NCI-H1930 (cell line): ENCODE measurements at places on chromosomes 3 and 15.

- no peak for DNase-seq
Measured at GRCh38 chr15:80060356-80061006, 1.0 kb downstream of the ZFAND6 start.

- no peak for DNase-seq
Measured at GRCh38 chr3:77370413-77370812, 330.5 kb downstream of the ROBO2 start.

GRCh38 chr15:28961391-28961790, 75.6 kb downstream of the APBA2 start:
- DNase-seq = no peak

- DNase-seq = no peak
Measured at GRCh38 chr3:3066910-3067309, 43.3 kb downstream of the IL5RA start.

GRCh38 chr3:119643528-119643927, 16.9 kb downstream of the POPDC2 start:
- no peak for DNase-seq

GRCh38 chr3:155034786-155035185, 45.3 kb upstream of the MME start:
- no peak for DNase-seq

DNA sequence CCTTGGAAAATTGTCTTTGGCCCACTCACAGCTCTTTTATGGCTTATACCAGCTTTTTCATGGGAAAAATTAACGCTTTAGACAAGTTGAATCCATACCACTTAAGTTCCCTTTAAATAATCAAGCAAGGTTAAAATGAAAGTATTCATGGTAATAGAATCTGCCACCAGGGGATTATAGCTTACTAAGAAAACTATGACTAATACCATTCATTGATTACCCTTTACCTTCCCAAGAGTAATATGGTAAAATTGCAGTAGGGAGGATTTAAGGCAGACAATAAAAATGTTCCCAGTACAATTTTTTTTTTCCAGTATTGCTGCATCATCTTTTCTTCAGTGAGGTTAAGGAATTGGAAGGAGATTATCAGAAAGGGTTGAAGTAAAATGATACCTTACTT, 641.1 kb upstream of the NAALADL2 start:
- DNase-seq = no peak

DNA sequence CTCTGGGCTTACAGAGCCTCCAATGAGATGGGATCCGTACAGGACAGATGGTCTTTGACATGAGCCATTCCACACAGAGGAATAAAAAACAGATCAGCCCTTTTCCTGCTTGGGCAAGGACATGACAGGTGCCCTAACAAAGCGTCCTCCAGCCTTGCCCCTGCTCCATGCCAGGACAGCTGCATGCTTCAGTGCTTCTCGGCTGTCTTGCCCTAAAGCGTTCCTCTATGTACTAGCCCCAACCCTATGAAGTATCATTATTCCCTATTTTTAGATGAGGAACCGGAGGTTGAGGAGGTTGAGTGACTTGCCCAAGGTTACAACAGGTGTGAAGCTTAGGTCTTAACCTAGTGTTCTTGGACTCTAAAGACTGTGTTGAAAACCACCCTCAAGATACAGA, 10.5 kb downstream of the POMGNT2 start:
- no peak for DNase-seq

DNA sequence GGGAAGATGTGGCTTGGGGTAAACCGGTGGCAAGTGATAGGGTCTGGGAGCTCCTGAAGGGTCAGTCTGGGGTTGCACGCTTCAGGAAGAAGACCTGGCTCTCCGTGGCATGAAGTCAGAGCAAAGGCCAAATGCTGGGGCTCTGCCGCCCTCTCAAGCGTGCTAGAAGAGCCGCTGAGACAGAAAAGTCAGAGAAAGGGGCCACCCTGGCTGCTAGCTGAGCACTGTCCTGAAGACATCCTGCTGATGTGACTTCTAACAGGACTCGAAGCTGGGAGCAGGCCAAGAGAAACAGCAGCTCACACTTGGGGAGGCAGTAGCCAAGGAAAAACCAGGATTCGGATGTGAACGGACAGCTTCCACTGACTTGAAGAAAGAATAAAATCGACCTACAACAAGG, 270.4 kb downstream of the OCA2 start:
- no peak for DNase-seq

DNA sequence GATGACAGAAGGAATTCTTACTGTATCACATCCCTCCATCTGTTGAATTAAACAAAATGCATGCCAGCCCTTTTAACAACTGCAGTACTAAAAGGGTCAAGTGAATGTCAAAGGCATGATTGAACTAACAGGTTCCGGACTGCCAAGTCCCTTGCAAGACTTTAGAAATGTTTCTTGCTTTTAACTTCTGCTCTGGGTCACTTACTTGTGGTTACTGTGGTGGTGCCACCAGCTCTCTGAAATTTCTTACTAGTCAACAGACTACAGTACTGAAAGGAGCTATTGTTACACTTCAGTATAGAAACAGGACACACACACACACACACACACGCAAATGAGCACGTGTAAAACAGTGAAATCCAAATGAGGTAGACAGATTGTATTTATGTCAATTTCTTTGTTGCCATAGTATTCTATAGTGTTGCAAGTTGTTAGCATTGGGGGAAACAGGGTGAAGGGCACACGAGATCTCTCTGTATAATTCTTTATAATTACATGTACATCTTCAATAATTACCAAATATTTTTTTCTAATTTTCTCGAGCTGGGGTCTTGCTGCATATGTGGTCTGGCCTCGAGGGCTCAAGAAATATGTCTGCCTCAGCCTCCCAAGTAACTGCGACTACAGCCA, 79.9 kb upstream of the SLC25A26 start:
- DNase-seq = no peak

- DNase-seq = no peak
Measured at GRCh38 chr3:115325539-115325938, 178.5 kb upstream of the ZBTB20 start.

GRCh38 chr15:40693904-40694687, 878 bp upstream of the RAD51 start:
- no peak for DNase-seq

- DNase-seq = no peak
Measured at GRCh38 chr15:70169147-70169546, 71.4 kb upstream of the TLE3 start.

DNA sequence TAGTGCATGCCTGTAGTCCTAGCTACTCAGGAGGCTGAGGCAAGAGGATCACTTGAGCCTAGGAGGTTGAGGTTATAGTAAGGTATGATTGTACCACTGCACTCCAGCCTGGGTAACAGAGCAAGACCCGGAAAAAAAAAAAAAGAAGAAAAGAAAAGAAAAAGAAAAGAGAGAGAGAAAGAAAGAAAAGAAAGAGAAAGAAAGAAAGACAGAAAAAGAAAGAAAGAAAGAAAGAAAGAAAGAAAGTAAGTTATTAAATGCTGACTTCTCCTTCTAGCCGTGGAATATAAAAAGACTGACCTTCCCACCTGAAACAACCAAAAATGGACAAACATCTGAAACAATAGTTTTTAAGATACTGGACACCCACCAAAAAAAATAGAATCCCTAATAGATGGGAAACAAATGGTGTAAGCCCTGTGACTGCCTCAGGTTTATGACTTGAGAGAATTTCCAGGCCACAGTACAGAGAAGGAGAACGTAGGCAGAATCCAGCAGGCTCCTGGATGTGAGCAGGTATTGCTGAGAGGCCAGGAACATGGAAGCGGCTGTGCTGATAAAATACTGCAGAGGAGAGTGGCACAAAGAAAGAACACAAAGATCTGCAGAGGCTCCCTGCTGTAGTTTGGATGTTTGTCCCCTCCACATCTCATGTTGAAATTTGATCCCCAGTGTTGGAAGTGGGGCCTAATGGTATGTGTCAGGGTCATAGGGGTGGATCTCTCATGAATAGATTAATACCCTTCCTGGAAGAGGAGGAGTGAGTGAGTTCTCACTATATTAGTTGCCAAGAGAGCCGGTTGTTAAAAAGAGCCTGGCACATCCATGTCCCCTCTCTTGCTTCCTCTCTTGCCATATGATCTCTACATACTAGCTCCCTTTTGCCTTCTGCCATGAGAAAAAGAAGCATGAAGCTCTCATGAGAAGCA, 41.8 kb upstream of the PRSS50 start:
- DNase-seq = no peak

GRCh38 chr3:119741657-119742590, 39.1 kb downstream of the CFAP91 start:
- DNase-seq = no peak

- no peak for DNase-seq
Measured at GRCh38 chr3:116111765-116112164, 333.5 kb downstream of the LSAMP start.
